ENCODE measurements at places on chromosomes 5 and 9. TPM values are rescaled to one million over a fixed set of nuclear protein-coding genes. Genes with fewer than 3 reads are reported as not detected.

The ADAMTS19 gene
- total RNA-seq: 13.3 TPM

- DNase-seq: no peak
- H3K36me3 ChIP-seq: no peaks in the 10 kb centered on the region
- H3K4me3 ChIP-seq: no peak overlapping the region
- H3K27ac ChIP-seq: no peak overlapping the region
- H3K4me1 ChIP-seq: peaks cover 8% of the 10 kb centered on the region
Observed at GRCh38 chr9:134619983-134620661, 21.5 kb upstream of the COL5A1 start.

The SLC34A3 gene
- total RNA-seq: not detected

DNA sequence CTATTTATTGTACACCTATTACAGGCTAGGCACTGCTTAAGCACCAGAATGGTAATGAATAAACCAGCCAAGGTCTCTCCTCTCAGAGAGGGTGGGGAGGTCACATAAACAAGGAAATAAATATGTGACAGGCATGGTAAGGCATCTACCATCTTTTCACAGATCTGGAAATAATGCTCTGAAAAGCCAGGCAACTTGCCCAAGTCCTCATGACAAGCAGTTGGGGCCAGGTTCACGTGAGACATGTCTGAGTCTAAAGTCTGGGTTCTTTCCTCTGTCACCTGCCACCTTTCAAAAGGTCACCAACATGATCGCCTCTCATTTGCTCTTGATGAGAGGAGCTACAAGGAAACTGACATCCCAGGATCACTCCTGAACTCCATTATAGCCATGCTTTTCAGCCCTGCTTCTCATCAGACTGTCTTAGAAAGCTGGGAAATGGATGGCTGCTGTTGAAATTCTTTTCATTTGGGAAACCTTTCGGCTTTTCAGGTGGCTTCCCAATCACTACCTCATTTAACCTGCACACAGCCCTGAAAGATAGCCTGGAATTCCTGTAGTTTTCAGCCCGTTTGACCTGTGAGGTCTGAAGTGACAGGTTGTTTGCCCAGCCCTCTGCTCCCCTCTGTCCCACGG is 123.1 kb downstream of the CRB2 start:
- no peaks in the 10 kb centered on the region for H3K36me3 ChIP-seq
- H3K27ac ChIP-seq: no peak overlapping the region
- no peaks in the 10 kb centered on the region for H3K4me1 ChIP-seq
- no peaks in the 10 kb centered on the region for H3K27me3 ChIP-seq
- DNase-seq: no peak

- no peak for DNase-seq
- H3K27me3 ChIP-seq: no peaks in the 10 kb centered on the region
- H3K36me3 ChIP-seq: no peaks in the 10 kb centered on the region
- H3K4me3 ChIP-seq: no peak overlapping the region
- peaks cover 10% of the 10 kb centered on the region for H3K4me1 ChIP-seq
Observed at GRCh38 chr5:68745448-68745847, 348.4 kb upstream of the SLC30A5 start.

GRCh38 chr5:165370794-165371193 is 1865.4 kb downstream of the MAT2B start:
- H3K4me1 ChIP-seq: no peaks in the 10 kb centered on the region
- no peak overlapping the region for H3K4me3 ChIP-seq
- DNase-seq: no peak
- H3K27ac ChIP-seq: no peak overlapping the region
- H3K27me3 ChIP-seq: no peaks in the 10 kb centered on the region

The GARIN3 gene
- total RNA-seq: not detected

GRCh38 chr5:112762113-112762810 is 24.6 kb downstream of the APC start:
- DNase-seq: no peak
- peaks cover 14% of the 10 kb centered on the region for H3K4me1 ChIP-seq
- H3K27me3 ChIP-seq: no peaks in the 10 kb centered on the region
- no peak overlapping the region for H3K27ac ChIP-seq
- H3K36me3 ChIP-seq: peaks cover 3% of the 10 kb centered on the region

GRCh38 chr5:44821164-44821563 is 12.4 kb downstream of the MRPS30 start:
- no peaks in the 10 kb centered on the region for H3K27me3 ChIP-seq
- peaks cover 47% of the 10 kb centered on the region for H3K36me3 ChIP-seq
- no peak overlapping the region for H3K4me3 ChIP-seq
- DNase-seq: no peak

The ITK gene
- total RNA-seq: 1.2 TPM

GRCh38 chr5:103397739-103398581 is 139.4 kb downstream of the MACIR start:
- no peaks in the 10 kb centered on the region for H3K36me3 ChIP-seq
- H3K4me3 ChIP-seq: no peak overlapping the region
- no peak overlapping the region for H3K27ac ChIP-seq
- H3K27me3 ChIP-seq: no peaks in the 10 kb centered on the region

The COL5A1 gene
- total RNA-seq: 37.6 TPM

The CXCL14 gene
- total RNA-seq: 4.0 TPM
